ENCODE measurements at places on chromosomes 13 and 19. TPM values are rescaled to one million over a fixed set of nuclear protein-coding genes. Genes with fewer than 3 reads are reported as not detected.

- no peak for DNase-seq
Measured at GRCh38 chr13:28464861-28465460, 30.0 kb downstream of the FLT1 start.

DNA sequence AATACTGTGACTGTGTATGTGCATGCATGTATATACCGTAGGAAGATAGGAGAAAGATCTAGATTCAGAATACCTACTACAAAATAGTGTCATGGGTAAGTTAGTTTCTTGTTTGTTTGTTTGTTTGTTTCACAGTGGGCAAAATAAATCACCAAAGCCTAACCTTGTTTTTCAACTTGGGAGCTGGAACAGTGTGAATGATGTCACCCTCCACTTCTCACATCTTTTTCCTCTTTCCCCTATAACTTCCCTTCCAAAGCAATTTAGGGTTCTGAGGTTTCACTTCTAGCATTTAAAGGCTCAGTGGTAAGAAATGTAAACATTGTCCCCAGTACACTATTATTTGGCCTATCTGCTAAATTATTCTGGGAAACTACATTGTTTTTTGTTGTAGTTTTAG, 5.4 kb downstream of the KCTD4 start:
- DNase-seq: no peak

DNA sequence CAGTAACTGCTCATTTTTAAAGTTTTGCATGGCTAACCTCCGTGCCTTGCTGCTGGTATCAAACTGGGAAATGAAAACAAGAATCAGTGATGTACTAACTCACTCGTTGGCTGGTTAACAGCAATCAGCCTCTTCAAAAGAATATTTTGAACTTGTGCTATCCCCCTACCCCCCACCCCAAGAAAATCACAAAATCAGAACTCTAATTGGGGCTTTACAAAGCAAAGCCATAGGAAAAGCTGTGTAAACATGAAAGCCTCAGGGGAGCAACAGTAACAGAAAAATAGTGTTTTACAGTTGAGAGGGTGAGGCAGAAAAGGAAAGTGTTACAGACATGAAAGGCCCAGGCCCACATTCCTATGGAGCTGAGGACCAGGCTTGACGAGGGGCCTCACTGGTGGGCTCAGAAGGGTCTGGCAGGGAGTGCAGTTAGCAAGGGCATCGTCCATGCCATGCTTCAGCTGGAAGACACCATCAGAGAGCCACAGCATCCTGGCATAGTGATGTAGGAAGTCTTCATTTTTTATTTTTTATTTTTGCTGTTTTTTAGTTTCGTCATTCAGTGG, 217.6 kb downstream of the PCCA start:
- DNase-seq: no peak

DNA sequence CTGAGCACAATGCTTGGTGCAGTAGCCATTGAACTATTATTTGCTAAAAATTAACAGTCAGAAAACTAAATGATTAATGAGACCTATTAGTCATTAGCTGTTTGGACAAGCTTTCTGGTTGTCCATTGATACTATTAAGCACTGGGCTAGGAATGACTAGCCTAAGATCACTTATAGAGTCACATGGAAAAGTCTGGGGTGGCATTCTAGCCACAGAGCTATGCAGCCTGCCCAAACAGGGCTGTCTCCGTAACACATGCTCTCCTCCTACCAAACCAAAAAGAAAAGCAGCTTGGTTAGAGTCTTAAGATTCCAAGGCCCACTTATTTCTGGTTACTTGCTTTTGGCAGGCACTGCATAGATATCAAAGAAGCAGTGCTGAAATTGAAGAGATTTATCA, 193.5 kb upstream of the NBEA start:
- DNase-seq: no peak

- DNase-seq: no peak
Measured at GRCh38 chr19:57803594-57804325, 11.0 kb downstream of the ZNF552 start.

GRCh38 chr19:2976609-2977000, 759 bp upstream of the TLE6 start:
- no peak for DNase-seq

DNA sequence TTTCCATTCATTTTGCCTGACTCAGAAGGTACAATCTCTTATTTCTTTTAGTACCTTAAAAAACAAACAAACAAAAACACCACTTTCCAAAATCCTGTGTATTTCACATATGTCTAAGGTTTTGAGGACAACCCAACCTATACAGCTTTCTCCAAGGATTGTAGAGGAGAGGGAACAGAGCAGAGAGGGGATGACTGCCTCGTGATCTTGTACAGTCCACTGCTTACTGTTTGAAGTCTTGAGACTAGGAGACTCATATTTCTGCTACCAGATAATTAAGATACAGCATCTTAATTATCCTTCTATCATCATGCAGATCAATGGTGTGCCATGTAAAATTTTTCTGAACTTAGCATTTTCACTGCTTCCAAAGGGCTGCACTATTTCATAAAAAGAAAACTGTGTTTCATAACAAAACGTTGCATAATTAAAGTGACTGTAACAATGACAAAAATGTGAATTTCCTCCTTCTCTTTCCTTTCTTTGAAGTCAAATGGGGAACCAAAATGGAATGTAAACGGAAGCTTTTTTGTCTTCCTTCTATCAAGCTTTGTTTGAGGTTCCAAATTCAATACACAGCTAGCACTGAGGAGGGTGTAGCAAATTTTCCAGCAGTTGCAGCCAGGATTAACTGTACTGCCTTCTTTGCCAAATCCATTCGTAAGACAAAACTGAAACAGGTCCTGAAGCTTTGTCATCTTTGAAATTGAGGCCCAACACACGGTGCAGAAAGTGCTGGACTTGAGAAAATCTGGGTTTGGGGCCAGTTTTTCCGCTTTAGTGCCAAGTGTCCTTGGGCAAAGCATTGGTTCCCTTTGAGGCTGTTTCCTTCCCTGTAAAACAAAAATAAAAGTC, 34.9 kb upstream of the RCBTB2 start:
- DNase-seq: no peak

Gene GJB6
- total RNA-seq: not detected

Gene PLK5
- total RNA-seq: 2.7 TPM

Gene PTGIR
- 0.88 TPM for total RNA-seq

Gene IGLON5
- total RNA-seq: not detected

Gene PSG6
- total RNA-seq: not detected

All from uterus (tissue), 4 donors.